Pons (tissue), 1 donor: ENCODE measurements at places on chromosomes 13 and 19.

GRCh38 chr13:94537740-94538630 lies 58.0 kb downstream of the TGDS start:
- no peak for DNase-seq

- no peak for DNase-seq
Observed at GRCh38 chr19:48239120-48239519, 16.6 kb downstream of the CARD8 start.

DNA sequence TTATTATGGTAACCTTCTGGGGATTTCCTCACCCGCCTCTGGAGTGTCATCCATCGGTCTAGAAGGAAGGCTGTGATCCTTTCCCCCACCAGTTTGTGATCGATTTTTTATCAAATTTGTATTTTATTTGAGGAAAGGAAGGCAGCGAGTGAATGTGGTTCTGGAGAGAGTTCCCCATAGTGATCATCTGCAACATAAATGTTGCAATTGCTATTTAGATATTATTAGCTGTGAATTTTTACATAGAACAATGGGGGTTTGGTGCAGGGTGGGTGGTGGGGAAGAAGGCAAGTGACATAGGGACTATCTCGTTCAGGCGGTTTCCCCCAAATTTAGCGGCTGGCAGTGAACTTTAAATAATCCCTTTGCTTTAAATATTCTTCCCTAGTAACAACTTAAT lies 1.2 kb downstream of the CDK8 start:
- peak; percentile 10 for DNase-seq

DNA sequence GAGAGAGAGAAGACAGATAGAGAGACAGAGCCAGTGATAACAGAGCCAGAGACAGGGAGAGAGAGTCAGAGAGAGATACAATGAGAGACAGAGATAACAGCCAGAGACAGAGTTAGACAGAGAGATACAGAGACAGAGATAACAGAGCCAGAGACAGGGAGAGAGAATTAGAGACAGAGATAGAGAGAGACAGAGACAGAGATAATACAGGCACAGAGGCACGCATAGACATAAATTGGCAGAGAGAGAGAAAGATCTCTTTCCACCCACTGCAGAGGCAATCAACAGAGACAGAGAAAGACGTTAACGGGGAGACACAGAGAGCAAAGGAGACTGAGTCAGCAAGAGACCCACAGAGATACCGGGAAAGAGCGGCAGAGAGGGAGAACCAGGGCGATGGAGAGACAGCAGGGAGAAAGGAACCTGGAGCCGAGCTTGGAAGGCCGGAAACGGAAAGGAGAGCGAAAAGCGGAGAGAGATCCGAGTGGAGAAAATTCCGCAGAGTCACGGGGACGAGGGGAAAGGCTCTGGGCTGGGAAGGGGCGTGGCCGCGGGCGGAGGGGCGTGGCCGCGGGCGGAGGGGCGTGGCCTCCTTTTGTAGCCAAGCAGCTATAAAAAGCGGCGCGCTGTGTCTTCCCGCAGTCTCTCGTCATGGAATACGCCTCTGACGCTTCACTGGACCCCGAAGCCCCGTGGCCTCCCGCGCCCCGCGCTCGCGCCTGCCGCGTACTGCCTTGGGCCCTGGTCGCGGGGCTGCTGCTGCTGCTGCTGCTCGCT lies at the start of gene TNFSF9:
TNFSF9 (plus strand) TSS at position 641 of the 777 bp plus-strand sequence; CDS start at position 652, 11 bp downstream.
- peak; percentile 86 for DNase-seq

- no peak for DNase-seq
Observed at GRCh38 chr13:24985107-24985506, 110.8 kb upstream of the PABPC3 start.

GRCh38 chr19:14511229-14511593 lies 7.0 kb downstream of the DNAJB1 start:
- no peak for DNase-seq

DNA sequence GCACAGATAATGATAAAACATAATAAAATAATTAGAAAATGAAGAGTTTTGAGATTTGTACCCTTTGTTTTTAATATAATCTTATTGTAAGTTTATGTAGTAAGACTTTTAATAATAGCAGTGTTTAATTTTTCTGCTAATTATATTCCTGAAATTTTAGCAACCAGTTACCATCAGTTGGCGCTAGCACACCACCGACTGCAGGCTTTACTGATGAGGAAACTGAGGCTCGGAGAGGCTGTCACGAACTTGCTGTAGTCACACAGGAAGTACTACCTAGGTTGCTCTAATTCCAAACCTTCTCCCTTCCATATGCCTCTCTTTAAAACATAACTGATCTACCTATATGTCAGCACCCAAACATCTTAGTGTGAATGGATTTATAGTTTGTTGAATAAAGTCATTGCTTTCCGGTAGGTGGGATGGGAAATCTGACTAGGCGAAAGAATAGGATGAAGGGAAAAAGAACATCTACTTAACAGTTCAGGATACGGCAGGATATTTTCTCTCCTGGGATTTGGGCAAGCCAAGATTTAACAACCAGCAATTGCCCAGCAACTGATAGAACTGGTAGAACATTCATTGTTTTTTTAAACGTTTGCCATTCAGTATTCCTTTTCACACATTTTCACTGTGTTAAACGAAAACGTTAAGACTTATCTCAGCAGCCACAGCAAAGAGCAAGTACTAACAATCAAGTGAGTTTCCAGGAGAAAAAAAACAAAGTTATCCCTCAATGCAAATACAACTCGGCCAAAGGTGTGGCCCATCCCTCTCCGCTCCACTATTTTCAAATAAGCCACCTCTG lies 822 bp upstream of the RFXAP start:
- no peak for DNase-seq

GRCh38 chr19:57240311-57241090 lies at the start of gene ZNF805:
TSS of gene ZNF805 (plus strand) at chr19:57240632. CDS start at chr19:57240892, 260 bp downstream.
- DNase-seq = peak; percentile 90

- DNase-seq = no peak
Observed at GRCh38 chr19:1609103-1609396, 3.8 kb upstream of the UQCR11 start.

DNA sequence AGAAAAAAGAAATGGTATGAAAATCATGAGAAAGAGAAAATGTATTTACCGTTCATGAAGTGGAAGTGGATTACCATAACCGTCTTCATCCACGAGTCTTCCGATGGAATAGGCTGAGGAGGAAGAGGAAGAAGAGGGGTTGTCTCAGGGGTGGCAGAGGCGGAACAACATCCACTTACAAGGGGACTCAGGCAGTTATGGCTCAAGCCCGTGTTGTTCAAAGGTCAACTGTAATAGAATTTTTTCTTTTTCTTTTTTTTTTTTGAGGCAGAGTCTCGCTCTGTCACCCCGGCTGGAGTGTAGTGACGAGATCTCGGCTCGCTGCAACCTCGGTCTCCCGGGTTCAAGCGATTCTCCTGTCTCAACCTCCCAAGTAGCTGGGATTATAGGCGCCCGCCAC lies 16.9 kb upstream of the ADGRL1 start:
- DNase-seq = no peak

GRCh38 chr19:19749908-19750841 lies 17.3 kb upstream of the ZNF14 start:
- DNase-seq = no peak

- no peak for DNase-seq
Observed at GRCh38 chr19:43776286-43776685, 4.5 kb downstream of the KCNN4 start.

GRCh38 chr19:30318936-30319335 lies 53.2 kb upstream of the ZNF536 start:
- no peak for DNase-seq

- no peak for DNase-seq
Observed at GRCh38 chr19:47618771-47619170, 9.8 kb downstream of the BICRA start.

DNA sequence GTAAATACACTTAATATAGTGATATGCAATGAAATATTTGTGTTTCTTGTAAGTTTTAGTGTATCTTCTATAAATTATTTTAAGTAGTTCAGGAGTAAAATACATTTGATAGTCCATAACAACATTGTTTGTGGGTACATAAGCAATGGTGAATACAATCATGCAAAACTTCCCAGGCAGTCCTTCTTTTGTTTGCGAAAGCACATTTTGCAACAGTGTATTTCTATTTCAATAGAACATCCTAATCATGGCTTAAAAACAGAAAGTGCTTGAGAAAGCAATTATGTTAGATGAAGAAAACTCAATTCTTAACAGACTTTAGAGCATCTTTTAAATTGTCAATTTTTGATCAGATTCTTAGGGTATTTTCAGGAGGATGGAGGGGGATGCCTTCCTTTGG lies 155.6 kb downstream of the POSTN start:
- no peak for DNase-seq

DNA sequence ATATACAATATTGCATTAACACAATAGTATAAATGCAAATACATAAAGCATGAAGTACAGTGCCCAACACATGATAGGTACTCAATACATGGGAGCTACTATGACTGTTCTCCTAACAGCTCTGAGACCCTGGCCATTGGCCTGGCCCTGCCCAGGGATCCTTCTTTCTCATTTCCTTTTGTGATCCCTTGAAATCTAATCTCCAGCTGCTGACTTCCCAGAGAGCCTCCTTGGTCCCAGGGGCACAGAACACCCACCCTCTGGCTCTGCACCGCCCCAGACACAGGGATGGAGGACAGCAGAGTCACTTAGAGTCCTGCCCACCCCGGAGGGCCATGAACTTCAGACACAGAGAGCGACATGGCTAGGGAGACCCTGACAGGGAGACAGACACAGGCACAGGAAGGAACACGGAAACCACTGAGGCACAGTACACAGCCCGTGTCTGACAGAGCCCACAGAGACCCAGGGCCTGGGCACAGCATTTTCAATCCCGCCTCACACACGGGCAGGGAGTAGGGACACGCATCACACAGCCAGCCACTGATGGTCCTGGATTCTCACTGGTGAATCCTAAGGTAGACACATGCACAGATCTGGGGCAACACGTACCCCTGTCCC lies 4.2 kb upstream of the SYCN start:
- no peak for DNase-seq

DNA sequence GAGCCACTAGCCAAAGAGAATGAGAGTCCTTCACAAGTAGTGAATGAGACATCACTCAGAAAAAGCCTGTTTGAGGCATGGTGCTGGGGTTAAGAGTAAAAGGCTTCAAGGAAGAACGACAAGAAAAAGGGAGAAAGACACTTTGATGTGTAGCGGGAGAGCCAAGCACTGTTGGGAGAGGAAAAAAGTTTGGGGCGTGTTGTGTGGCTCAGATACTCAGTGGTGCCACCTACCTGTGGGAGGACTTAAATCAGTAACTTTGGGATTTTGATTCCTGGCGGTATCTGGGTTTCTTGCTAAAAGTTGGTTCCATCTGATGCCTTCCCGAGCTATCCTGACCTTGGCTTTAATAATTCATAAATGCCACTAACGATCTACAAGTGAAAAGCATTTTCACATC lies 12.3 kb downstream of the ELSPBP1 start:
- no peak for DNase-seq

- no peak for DNase-seq
Observed at GRCh38 chr13:62432906-62433305, 1017.3 kb upstream of the PCDH20 start.

DNA sequence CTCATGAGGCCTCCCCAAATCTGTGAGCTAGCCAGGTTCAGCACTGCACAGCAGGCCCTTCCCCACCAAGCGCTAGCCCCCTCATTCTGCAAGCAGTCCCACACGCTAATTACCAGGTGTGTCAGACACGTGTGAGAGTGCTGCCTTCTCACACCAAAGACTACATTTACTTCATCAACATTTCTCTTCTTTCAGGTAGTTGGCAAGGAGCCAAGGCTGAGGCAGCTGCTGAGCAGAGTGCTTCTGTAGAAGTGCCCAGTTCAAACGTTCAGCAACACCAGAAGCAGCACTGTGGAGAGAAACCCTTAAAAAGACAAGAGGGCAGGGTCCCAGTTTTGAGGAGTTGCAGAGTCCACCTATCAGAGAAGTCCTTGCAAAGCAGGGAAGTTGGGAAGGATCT lies 6.4 kb downstream of the ZNF773 start:
- DNase-seq = no peak

DNA sequence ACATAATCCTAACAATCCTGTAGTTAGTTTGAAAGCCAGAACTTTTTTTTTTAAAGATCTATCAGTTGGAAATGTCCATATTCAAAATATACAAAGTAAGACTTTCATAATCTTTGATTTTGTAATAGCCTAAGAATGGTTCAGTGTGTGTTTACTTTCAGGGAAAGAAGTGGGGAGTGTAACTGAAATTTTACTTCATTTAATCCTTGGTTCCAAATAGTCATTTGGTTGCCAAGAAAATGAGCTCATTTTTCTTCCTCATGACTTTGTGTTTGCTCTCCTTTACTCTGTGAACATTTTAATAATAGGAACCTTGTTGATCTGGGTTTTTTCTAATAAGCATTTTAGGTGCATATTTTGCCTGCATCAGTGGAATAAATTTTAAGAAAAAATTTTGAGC lies 278.8 kb downstream of the SLITRK6 start:
- peak; percentile 10 for DNase-seq

DNA sequence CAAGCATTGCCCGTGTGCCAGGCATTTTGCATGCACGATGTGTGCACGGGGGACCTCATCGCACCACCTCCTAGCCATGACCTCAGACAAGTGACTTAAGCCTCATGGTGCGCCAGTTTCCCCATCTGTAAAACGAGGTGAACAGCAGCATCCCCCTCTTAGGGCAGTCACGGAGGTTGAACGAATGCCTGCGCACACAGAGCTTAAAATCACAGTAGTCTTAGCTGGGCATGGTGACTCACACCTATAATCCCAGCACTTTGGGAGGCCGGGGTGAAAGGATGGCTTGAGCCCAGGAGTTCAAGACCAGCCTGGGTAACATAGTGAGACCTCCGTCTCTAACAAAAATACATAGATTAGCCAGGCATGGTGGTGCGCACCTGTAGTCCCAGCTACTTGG lies 48.6 kb downstream of the PIN1 start:
- no peak for DNase-seq

DNA sequence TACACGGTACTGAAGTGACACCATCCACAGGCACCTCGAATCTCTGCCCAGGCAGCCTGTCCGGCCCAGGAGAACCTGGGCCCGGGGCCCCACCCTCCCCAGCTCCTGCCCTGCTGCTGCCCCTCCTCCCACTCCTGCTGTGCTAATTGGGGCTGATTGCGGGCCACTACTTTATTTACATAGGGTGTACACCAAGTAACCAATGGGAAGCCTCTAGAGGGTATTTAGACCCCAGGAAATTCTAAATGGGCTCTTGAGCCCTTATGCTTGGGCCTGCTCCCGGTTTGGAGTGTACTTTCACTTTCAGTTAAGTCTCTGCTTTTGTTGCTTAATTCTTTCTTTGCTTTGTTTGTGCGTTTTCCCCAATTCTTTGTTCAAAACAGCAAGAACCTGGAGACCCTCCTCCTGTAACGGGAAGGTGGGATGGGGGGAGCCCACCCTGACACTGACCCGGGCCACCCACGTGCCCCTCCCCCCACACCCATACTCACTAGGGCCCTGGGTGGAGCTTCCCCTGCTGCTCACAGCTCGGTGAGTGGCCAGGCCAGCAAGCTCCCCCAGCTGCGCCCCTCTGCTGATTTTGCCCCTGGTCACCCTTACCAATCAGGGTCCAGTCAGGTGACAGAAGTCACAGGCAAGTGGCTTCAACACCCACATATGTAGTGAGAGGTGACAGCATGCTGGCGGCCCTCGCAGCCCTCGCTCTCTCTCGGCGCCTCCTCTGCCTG lies 9.4 kb downstream of the SCGB2B2 start:
- no peak for DNase-seq
